ENCODE measurements at places on chromosomes 2 and 18. TPM values are rescaled to one million over a fixed set of nuclear protein-coding genes. Genes with fewer than 3 reads are reported as not detected.

GRCh38 chr2:47054868-47055267, 100.2 kb downstream of the STPG4 start:
- H3K4me1 ChIP-seq: peaks cover 41% of the 10 kb centered on the region
- no peak for DNase-seq
- peaks cover 39% of the 10 kb centered on the region for H3K36me3 ChIP-seq
- no peak overlapping the region for H3K4me3 ChIP-seq
- no peak overlapping the region for H3K27ac ChIP-seq

DNA sequence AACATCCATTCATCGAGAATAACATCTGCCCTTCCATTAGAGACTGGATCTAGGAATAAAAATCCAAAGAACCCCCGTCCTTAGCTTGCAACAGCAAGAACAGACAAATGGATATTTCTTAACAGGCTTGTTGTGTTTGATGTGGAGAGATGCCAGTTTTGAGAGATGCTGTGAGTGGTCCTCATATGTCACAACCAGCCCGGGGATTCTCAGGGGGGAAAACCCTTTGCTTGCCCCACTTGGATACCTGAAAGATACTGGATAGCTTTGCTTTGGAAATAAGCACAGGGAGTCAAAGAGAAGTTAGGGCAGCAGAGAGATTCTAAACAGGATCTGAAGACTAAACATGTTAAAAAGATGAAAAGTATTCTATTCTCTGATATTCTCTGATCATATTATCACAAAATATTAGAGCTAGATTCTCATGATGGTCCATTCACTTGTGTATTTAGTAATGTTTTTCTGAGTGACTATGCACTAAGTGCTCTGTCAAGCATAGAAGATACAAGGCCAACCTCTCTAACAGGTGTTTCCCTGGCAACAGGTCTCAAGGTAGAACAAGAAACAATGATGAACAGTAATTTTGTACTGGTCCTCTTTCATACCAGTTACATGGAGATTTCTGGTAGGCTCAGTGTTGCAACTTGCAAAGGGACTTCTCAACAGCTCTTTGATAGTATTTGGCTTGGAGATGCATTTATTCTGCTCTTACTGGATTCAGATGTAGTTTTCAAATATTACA, 348.2 kb downstream of the MYCN start:
- no peaks in the 10 kb centered on the region for H3K36me3 ChIP-seq
- H3K4me1 ChIP-seq: no peaks in the 10 kb centered on the region
- no peaks in the 10 kb centered on the region for H3K27me3 ChIP-seq
- no peak overlapping the region for H3K27ac ChIP-seq

DNA sequence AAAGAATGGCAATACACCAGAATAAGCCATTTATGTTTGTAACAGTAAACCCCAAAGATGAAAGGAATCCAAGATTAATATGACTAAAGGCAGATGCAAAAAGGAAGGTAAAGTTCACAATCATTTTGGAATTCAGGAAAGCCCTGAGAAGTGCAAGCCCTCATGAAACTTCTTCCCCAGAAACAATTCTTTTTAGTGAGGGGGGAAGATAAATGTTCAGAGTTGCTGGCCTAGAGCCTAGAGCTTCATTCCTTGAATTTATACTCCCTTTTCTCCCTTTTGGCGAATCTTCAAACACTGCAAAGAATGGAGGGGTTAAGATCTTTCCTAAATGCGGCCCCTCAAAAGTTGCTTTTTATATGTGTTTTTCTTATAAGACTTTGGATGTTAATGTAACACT, 368.8 kb downstream of the MEIS1 start:
- no peak for DNase-seq
- no peak overlapping the region for H3K27ac ChIP-seq
- no peak overlapping the region for H3K4me3 ChIP-seq
- H3K36me3 ChIP-seq: no peaks in the 10 kb centered on the region
- H3K27me3 ChIP-seq: no peaks in the 10 kb centered on the region
- no peaks in the 10 kb centered on the region for H3K4me1 ChIP-seq

The HOXD4 gene
- 13.6 TPM for total RNA-seq

- no peak overlapping the region for H3K4me3 ChIP-seq
- no peak overlapping the region for H3K27ac ChIP-seq
- DNase-seq: no peak
- no peaks in the 10 kb centered on the region for H3K27me3 ChIP-seq
- no peaks in the 10 kb centered on the region for H3K36me3 ChIP-seq
- no peaks in the 10 kb centered on the region for H3K4me1 ChIP-seq
These were observed 31.6 kb upstream of the ACAA2 start for GRCh38 chr18:49844903-49845302.

The GLI2 gene
- total RNA-seq: 23.1 TPM

The CHN1 gene
- 7.8 TPM for total RNA-seq

GRCh38 chr2:196592911-196593881, 46.3 kb upstream of the CCDC150 start:
- DNase-seq: no peak
- no peaks in the 10 kb centered on the region for H3K27me3 ChIP-seq
- no peaks in the 10 kb centered on the region for H3K4me1 ChIP-seq

GRCh38 chr2:160493227-160494028, at the start of gene RBMS1:
TSS of gene RBMS1 (minus strand) at chr2:160493807. CDS start at chr2:160493363, 444 bp downstream.
- no peaks in the 10 kb centered on the region for H3K27me3 ChIP-seq
- no peak for DNase-seq
- H3K36me3 ChIP-seq: no peaks in the 10 kb centered on the region
- H3K4me1 ChIP-seq: peaks cover 11% of the 10 kb centered on the region
- peak within 1 kb of the TSS; percentile 93 for H3K4me3 ChIP-seq

GRCh38 chr2:100192825-100193224, 50.4 kb upstream of the AFF3 start:
- H3K4me3 ChIP-seq: no peak overlapping the region
- no peaks in the 10 kb centered on the region for H3K36me3 ChIP-seq
- H3K27me3 ChIP-seq: no peaks in the 10 kb centered on the region
- peak overlapping the region; percentile 59 for H3K27ac ChIP-seq
- DNase-seq: no peak

The GCKR gene
- not detected for total RNA-seq

GRCh38 chr2:125397535-125398251, 1258.3 kb upstream of the GYPC start:
- no peaks in the 10 kb centered on the region for H3K27me3 ChIP-seq
- DNase-seq: no peak
- H3K4me3 ChIP-seq: no peak overlapping the region
- no peaks in the 10 kb centered on the region for H3K36me3 ChIP-seq
- H3K4me1 ChIP-seq: no peaks in the 10 kb centered on the region

The CHRNG gene
- total RNA-seq: not detected

DNA sequence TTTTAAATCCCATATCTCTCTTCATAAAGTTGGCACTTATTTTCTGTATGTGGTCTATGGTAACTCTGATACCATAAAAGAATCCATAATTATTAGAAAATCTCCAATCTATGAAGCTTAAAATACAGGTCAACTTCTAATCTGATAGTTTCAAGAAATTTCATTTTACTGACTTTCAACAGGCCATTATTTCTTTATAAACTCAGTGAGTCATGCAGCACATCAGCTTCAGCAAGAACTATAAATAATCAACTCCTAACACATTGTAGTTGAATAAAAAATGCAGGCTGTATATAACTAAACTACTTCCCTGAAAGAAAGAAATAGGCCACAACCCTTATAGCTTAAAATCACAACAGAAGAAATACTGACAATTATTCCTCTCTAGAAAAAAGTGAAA, 204.3 kb upstream of the CCDC150 start:
- no peak overlapping the region for H3K27ac ChIP-seq
- no peak overlapping the region for H3K4me3 ChIP-seq
- H3K36me3 ChIP-seq: no peaks in the 10 kb centered on the region
- no peaks in the 10 kb centered on the region for H3K27me3 ChIP-seq

The TDRD15 gene
- not detected for total RNA-seq

The NT5C1B gene
- not detected for total RNA-seq

DNA sequence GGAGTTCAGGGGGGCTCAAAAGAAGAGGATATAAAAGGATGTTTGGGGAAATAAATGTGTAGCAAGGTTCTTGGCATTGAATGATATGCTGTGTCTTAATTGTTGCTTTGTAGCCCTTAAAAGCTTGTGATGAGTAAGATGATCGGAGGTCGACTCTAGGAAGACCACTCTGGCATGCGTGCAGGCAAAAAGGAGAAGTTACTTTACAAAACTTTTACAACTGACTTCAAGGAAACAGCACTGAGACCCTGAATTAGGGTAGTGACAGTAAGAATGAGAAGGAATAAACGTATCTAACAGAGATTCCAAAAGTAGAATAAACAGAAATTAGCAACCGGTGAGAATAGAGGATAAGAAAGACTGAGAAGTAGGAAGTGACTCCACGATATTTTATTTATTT, 228.7 kb upstream of the TANK start:
- no peak overlapping the region for H3K27ac ChIP-seq
- H3K4me1 ChIP-seq: no peaks in the 10 kb centered on the region
- H3K27me3 ChIP-seq: no peaks in the 10 kb centered on the region
- no peak for DNase-seq

The MRPL30 gene
- 32.6 TPM for total RNA-seq

GRCh38 chr2:205696331-205696926, 14.1 kb downstream of the NRP2 start:
- H3K27ac ChIP-seq: no peak overlapping the region
- H3K4me1 ChIP-seq: peaks cover 3% of the 10 kb centered on the region
- no peaks in the 10 kb centered on the region for H3K36me3 ChIP-seq
- DNase-seq: no peak

GRCh38 chr2:15634846-15635490, 43.3 kb downstream of the DDX1 start:
- no peaks in the 10 kb centered on the region for H3K27me3 ChIP-seq
- no peak overlapping the region for H3K4me3 ChIP-seq
- H3K36me3 ChIP-seq: peaks cover 23% of the 10 kb centered on the region
- H3K4me1 ChIP-seq: peaks cover 31% of the 10 kb centered on the region

- no peaks in the 10 kb centered on the region for H3K27me3 ChIP-seq
- H3K4me1 ChIP-seq: no peaks in the 10 kb centered on the region
- no peak overlapping the region for H3K27ac ChIP-seq
- no peak for DNase-seq
- H3K36me3 ChIP-seq: no peaks in the 10 kb centered on the region
These were observed 25.6 kb downstream of the ANKMY1 start for GRCh38 chr2:240532031-240532775.

The XDH gene
- total RNA-seq: not detected

GRCh38 chr2:238431-238830, 25.4 kb downstream of the SH3YL1 start:
- no peak overlapping the region for H3K4me3 ChIP-seq
- peaks cover 12% of the 10 kb centered on the region for H3K36me3 ChIP-seq
- no peaks in the 10 kb centered on the region for H3K27me3 ChIP-seq
- H3K4me1 ChIP-seq: no peaks in the 10 kb centered on the region
- DNase-seq: no peak

DNA sequence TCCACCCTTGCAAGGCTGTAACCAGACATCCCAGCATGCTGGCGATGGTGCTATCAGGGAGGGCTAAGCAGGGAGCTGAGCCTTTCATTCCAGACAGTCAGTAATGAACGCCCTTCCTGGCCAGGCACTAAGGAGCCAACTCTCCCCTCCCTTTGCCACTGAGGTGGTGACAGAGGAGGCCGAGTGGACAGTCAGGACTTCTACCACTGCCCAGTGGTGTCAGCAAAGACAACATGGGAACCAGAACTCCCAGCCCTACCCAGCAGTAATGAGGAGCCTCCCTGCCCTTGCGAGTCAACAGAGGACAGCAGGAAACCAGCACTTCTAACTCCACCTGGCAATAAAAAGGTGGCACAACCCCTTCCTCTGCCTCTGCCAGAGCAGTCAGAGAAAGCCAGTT, 68.6 kb downstream of the ZAP70 start:
- no peak for DNase-seq
- H3K27ac ChIP-seq: no peak overlapping the region
- peaks cover 11% of the 10 kb centered on the region for H3K36me3 ChIP-seq
- H3K4me1 ChIP-seq: no peaks in the 10 kb centered on the region

The IRS1 gene
- 18.6 TPM for total RNA-seq

The TMEFF2 gene
- not detected for total RNA-seq

DNA sequence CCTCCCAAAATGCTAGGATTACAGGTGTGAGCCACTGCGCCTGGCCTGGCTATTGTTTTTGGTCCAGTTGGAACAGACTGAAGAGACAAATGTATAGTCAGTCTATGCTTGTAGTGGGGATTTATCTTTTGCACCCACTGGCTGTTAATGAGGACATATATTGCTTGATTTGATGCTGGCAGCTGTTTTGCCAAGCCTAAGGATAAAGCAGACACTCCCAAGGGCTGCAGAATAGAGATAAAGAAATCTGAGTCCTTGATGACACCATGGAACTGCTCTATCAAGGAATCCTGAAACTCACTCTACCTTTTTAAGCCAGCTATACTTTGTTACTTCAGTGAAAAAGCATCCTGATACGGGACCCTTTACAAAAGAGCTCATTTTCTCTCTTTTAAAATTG, 43.1 kb upstream of the ENOSF1 start:
- no peak for DNase-seq
- H3K4me1 ChIP-seq: no peaks in the 10 kb centered on the region
- H3K4me3 ChIP-seq: no peak overlapping the region

DNA sequence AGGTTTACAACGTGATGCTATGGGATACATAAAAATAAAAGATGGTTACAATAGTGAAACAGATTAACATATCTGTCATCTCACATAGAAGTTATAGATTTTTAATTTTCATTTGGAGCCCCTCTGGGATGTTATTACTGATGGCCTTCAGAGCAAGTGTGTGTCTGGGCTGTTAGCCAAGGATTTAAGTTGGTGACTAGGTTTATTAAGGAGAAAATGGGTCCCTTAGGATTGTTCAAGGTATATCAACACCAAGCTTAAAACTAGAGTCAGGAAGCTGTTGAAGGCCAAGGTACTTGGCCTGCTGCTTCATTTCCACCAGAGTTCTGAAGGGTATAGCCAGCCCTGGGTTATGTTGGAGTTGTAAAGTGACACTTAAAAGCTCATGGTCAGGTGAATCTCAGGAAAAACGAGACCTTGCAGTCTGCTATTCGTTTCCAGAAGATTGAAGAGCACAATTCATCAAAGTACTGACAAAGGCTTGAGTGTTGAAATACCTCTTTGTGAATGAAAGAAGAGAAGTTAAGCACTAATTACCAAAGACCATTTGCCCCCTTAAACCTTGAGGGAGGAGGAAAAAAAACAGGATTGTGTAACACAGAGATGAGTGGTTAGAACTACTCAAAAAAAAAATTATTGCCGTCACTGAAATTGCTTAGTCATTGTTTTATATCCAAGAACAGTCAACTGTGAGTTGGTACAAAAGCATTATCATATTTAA, 48.4 kb downstream of the MAP2 start:
- DNase-seq: no peak
- no peaks in the 10 kb centered on the region for H3K36me3 ChIP-seq
- peaks cover 20% of the 10 kb centered on the region for H3K4me1 ChIP-seq
- no peak overlapping the region for H3K27ac ChIP-seq

- no peaks in the 10 kb centered on the region for H3K4me1 ChIP-seq
- no peak overlapping the region for H3K4me3 ChIP-seq
- no peak overlapping the region for H3K27ac ChIP-seq
- H3K36me3 ChIP-seq: no peaks in the 10 kb centered on the region
- no peaks in the 10 kb centered on the region for H3K27me3 ChIP-seq
- no peak for DNase-seq
These were observed 129.8 kb upstream of the EPB41L3 start for GRCh38 chr18:5673616-5674015.

GRCh38 chr2:240213226-240213475, 72.7 kb upstream of the OTOS start:
- DNase-seq: peak; percentile 48
- H3K27ac ChIP-seq: no peak overlapping the region
